ENCODE measurements at places on chromosomes 7 and 10.

- DNase-seq = no peak
These were observed 2.4 kb upstream of the MKI67 start for GRCh38 chr10:128128582-128128981.

DNA sequence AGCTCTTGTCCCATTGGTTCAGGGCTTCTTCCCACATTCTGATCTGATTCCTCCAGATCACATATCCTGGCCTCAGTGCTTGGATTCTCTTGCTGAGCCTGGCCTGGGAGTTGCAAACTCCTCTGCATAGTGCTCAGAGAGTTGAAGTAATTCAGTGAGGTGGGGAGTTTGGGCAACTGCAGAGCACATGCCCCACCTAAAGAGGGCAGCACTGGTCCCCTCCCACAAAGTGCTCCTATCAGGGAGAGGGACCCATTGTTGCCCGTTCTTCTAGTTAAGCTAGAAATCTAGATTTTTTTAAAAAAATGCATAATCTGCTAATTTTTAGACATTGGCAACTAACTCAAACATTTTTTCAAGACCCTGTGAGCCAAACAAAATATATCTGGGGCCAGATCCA, 45.1 kb downstream of the CHN2 start:
- DNase-seq = no peak

DNA sequence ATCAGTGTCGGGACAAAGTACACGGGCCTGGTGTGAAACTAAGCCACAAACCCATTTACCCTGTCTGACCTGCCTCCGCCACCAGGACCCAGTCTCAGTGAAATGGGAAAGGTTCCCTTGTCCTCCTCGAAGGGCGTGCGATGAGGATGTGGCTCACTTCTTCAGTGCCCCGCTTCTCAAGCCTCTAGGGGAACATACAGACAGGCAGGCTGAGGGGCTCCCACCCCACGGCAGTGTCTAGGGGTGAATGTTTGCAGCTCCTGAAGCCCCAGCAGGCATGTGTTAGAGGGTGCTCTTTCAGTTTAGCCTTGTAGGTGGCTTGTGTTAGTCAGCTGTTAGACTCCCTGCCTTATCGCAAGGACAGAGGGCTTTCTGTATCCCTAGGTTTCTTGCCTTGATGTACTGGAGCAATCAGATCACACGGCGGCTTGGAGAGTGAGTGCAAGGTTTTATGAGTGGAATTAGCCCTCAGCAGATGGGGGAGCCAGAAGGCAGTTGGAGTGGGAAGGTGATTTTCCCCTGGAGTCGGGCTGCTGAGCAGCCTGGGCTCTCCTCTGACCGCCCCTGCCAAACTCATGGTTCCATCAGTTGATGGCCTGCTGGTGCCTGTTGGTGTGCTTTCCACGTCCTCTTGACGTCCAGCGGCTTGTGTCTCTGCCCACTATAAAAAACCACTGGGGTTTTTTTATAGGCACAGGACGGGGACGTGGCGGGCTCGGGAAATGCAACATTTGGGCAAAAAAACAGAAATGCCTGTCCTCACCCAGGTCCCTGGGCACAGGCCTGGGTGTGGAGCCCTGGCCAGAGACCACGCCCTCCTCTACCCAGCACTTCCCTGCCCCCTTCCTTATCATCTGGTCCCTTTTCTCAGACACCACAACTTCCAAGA, 759 bp downstream of the NUDT1 start:
- DNase-seq = no peak

GRCh38 chr7:27840760-27841364, 100.9 kb downstream of the TAX1BP1 start:
- DNase-seq = no peak

DNA sequence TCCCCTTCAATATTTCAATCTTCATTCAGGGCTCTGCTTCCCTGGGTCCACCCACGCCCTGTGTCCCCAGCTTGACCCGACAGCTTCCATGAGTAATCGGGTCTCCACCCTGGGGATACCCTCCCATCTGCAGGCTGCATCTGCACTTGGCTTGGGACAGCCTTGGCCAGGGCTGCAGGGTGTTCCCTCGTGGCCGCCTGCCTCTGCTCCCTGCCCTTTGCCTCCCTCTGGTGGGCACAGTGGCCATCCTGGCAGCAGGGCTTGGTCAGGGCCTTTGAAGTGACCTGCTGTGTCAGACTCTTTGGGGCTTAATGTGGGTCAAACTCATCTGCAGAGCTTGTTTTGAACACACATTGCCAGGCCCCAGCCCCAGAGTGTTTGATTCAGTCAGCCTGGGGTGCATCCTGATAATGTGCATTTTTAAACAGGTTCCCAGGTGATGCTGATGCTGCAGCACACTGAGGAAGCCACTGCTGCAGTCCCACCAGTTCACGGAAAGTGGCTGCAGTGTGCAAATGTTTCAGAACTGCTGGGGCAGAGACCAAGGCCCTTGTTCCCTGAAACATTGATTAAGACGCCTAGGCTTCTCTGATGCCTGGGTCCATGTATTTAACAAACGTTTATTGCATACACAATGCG, 80.7 kb upstream of the SEC61G start:
- DNase-seq = peak; percentile 44

All from eye (tissue), 1 donor.